ENCODE measurements at places on chromosomes 7 and 10. TPM values are rescaled to one million over a fixed set of nuclear protein-coding genes. Genes with fewer than 3 reads are reported as not detected.
A peak's percentile ranks its signal among the peaks of the same experiment; 100 is the strongest.

Gene ANXA11
- total RNA-seq: 64.0 TPM

Gene TUBAL3
- 0.93 TPM for total RNA-seq

DNA sequence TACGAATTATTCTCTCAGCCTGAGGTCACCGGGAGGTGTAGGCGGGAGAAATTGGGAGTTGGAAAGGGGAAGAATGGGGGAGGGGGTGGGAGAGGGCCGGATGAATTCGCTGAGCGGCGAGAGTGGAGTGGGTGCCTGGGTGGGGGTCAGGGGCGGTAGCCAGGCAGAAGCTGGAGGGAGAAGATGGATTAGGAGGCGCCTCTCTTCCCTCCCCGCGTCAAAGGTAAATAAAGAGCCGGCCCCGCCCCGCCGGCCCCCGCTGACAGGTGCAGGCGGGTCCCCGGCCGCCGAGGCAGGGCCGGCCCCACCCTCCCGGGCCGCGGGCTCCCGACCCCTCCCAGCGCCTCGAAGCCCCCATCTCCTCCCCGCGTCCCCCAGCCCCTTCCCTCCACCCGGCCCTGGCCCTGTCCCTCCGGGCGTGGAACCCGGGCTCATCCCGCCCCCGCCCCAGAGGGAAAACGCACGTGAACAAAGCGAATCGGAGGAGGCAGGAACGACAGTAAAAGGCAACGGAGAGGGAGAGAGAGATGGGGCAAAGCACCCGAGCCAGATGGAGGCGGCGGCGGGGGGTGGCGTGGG is 872 bp downstream of the FAM131B start:
- no peak for DNase-seq

- DNase-seq: peak; percentile 94
Measured at GRCh38 chr10:78215645-78216044, 182.0 kb downstream of the RPS24 start.
